ENCODE measurements at places on chromosomes 1 and 21.

GRCh38 chr1:194535369-194535768 lies 1349.0 kb upstream of the B3GALT2 start:
- peak; percentile 13 for DNase-seq

DNA sequence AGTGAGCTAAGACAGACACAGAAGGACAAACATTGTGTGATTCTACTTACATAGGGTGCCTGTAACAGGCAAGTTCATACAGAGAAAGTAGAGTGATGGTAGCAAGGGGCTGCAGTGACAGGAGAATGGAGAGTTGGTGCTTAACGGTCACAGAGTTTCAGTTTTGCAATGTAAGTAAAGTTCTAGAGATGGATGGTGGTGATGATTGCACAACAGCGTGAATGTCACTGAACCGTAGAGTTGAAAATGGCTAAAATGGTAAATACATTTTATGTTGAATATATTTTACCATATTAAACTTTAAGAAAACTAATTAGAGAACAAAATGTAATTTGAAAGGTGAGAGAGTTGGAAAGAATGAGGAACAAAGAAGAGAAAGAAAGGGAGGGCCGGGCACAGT lies 8.7 kb downstream of the CFAP107 start:
- DNase-seq: no peak

DNA sequence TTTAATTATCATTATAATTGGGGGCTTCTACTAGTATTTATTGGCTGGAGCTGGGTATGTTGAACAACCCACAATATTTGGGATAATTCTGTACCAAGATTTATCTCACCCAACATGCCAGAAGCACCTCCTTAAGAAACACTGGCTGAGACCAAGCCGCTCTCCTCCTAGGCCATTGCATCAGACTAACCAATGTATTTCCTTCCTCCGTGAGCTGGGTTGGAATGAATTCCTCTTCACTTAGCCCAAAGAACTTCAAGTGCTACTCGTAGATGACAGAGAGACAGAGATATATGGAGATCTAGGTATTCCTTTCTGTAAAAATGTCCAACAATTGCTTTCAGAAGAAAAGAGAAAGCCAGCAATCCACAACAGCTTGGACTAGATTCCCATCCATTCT lies 87.2 kb upstream of the ETS2 start:
- no peak for DNase-seq

DNA sequence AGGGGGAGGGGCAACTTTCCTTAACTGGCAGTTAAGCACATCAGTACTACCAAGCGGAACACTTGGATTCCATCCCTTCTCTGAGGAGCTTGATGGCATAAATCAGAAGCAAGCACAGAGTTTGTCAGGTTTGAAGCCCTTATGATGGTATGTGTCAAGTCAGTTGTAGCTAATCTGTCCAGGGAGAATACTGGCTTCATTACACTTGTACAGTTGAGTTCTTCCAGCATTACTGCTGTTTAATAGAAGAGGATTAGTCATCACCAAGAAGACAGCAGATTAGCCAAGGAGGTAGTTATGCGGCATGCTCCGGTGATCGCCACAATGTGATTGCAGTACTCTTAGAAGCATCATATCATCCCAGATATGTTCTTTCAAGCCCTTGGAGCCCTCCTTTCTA lies 2.1 kb upstream of the TDRD5 start:
- DNase-seq: no peak

- no peak for DNase-seq
These were observed 119.7 kb downstream of the ETS2 start for GRCh38 chr21:38925478-38925877.

DNA sequence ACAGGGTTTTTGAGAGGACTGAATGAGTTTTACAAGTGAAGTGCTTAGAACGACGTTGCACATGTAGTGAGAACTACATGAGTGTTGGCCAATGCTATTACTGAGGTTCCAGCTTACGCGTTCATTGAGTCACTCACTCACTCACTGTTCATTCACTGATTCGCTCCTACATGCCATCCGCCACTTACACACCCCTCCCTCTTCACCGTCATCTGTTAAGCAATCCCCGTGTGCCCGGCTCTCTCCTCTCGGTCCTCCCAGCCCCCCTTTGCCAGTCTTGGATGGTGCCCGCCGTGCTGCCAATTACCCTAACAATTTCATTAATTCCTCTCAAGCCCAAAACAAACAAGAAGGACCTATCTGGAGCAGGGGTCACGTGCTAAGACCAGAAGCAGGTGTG lies 27.3 kb upstream of the EPHA2 start:
- peak; percentile 76 for DNase-seq

- DNase-seq: no peak
These were observed 17.4 kb downstream of the CCSAP start for GRCh38 chr1:229325401-229325800.

- DNase-seq: peak; percentile 87
These were observed 547.4 kb downstream of the LTN1 start for GRCh38 chr21:28445141-28445830.

GRCh38 chr1:43975249-43975961 lies 645 bp downstream of the ATP6V0B start:
- DNase-seq: no peak

DNA sequence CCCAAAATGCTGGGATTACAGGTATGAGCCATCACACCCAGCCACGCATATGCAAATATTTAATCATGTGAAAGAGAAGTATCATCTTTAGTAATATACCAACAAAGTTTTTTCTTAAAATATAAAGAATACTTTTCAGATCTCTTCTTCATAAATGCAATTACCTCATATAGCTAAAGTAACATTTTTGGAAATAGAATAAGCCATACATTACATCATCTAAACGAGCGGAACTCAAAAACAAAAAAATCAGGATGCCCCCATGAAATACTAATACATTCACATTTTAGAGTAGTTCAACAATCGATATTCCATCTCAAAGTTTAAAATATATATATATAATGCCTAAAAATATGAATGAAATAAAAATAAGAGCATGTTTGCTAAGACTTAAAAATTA lies 4.7 kb downstream of the NDC1 start:
- no peak for DNase-seq

- no peak for DNase-seq
These were observed 7.2 kb downstream of the INAVA start for GRCh38 chr1:200901796-200902444.

- peak; percentile 47 for DNase-seq
These were observed 21.7 kb upstream of the PEF1 start for GRCh38 chr1:31666263-31666963.

- no peak for DNase-seq
These were observed 30.2 kb upstream of the SLC22A15 start for GRCh38 chr1:115946116-115946515.

DNA sequence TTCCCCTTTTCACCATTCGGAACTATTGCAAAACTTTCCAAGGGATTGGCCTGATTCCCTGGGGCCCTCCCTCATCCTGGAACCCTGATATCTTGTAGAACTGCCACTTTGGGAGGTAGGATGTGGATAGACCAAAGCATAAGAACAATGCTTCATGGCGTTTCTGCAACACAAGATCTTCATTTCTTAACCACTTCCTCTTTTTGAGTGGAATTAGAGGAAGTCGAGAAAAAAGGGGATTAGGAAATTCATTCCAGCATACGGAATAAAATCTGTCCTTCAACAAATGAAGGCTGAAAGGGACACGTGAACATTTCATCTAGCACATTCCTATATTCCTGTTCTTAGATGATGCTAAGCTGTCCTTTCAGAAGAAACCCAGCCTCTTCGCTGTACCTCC lies 149.3 kb downstream of the HUNK start:
- DNase-seq: no peak

DNA sequence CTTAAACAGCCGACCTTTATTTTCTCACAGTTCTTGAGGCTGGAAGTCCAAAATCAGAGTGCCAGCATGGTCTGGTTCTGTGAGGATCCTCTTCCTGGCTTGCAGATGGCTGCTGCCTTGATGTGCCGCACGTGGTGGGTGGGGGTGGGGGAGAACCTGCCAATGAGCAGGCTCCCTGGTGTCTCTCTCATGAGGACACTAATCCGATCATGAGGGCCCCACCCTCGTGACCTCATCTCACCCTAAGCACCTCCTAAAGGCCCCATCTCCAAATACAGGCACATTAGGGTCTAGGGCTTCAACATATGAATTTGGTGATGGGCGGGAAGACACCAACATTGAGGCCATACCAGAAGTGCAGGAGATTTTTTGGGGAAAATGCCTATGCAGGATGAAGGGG lies 37.8 kb downstream of the ACTN2 start:
- no peak for DNase-seq

DNA sequence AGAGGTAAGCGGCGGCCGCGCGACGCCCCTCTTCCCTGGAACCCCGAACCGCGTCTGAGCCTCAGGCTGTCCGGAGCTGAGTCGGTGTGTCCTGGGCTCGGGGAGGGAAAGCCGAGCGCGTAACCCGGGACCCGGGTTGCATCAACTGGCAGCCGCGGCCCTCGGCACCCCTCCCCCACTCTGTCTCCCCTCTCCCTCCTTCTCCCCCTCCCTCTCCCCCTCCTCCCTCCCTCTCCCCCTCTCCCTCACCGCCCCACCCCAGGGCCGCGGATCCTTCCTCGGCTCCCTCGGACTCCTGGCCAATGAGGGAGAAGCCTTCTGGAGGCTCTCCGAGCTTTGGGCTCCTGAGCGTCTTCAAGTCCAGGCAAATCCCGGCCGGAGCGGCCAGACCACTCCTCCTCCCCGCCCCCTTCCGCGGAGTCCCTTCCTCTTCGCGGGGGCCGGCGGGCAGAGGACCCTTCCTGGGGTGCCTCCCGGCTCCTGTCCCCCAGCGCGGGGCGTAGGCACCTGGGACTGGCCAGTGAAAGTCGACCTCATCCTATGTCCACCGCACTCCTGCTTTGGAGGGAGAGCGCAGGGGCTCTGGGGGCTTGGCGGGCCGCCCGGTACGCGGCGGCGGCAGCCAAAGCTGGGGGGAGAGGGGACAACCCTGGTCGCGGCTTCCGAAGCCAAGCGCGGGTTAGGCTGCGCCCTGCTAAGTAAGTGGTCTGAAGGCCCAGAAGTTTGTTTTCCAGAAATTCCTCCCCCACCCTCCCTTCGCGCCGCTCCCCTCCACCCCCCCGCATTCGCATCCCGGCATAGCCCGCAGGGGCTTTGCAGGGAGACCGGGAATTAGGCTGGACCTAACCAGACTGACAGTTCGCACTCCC lies 850 bp downstream of the SESN2 start:
- DNase-seq: peak; percentile 77

- peak; percentile 95 for DNase-seq
These were observed 27.2 kb upstream of the TDRD10 start for GRCh38 chr1:154474802-154475201.

DNA sequence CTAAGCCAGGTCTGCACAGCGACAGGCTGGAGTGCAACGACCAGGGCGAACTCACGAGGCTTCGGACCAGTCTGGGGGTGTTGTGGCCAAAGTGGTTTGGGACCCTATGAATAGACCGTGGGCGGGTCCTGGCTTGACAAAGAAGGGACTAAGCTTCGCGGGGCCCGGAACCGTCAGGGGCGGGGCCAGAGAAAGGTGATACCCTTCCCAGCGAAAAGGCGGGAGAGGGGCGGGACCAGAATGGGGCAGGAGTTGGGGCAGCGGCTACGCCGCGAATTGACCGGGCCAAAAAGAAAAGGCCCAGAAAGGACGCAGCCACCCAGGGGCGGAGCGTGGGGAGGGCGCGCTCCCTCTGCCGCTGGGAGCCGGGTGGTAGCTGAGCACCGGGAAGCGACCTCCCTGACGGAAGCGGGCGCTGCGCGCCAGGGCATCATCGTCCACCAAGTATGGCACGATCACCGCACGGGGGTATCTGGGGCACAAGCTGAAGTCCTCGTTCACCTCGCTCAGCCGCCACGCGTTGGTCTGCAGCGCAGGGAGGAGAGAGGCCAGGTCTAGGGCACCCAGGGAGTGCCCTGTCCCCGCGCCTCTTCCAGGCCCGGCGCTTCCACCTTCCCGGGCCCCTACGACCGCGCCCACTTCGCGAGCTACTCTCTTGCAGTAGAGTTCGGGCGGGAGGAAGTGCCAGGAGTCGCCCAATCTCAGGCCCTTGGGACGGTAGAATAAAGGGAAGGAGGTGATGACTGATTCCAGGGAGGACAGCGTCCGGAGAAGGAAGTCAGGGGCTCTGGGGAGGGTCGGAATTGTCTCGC lies 6.7 kb upstream of the FAM167B start:
- DNase-seq: no peak

- DNase-seq: no peak
These were observed 16.8 kb upstream of the BRINP3 start for GRCh38 chr1:190494451-190494850.

- DNase-seq: no peak
These were observed 519.5 kb upstream of the CAMK1G start for GRCh38 chr1:209063767-209064659.

- DNase-seq: no peak
These were observed 18.8 kb downstream of the RNF115 start for GRCh38 chr1:145805057-145805456.

GRCh38 chr1:66176012-66176715 lies 357.8 kb upstream of the SGIP1 start:
- peak; percentile 3 for DNase-seq

GRCh38 chr1:4837031-4837600 lies 182.7 kb downstream of the AJAP1 start:
- no peak for DNase-seq

DNA sequence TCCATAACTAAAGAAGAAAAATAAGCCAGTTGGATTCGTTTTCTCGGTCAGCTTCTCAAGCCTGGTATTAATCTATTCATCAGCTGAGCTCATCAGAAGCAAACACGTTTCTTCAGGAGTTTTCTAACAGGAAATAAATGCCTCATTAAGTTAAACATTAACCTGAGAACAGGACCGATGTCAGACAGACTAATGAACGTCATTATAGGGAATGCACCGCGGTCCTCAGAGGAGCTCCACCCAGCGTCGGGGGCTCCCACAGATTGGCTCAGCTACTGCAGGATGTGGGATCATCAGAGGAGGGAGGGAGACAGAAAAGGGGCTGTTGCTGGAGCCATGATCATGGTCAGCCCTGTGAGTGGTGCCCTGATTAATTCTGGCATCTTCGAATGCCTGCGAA lies 615.4 kb downstream of the PTPRU start:
- DNase-seq: no peak

Measured in fibroblast of skin of right quadriceps (primary cell).